NCI-H2107 (cell line): ENCODE measurements at places on chromosomes 2 and 18.

DNA sequence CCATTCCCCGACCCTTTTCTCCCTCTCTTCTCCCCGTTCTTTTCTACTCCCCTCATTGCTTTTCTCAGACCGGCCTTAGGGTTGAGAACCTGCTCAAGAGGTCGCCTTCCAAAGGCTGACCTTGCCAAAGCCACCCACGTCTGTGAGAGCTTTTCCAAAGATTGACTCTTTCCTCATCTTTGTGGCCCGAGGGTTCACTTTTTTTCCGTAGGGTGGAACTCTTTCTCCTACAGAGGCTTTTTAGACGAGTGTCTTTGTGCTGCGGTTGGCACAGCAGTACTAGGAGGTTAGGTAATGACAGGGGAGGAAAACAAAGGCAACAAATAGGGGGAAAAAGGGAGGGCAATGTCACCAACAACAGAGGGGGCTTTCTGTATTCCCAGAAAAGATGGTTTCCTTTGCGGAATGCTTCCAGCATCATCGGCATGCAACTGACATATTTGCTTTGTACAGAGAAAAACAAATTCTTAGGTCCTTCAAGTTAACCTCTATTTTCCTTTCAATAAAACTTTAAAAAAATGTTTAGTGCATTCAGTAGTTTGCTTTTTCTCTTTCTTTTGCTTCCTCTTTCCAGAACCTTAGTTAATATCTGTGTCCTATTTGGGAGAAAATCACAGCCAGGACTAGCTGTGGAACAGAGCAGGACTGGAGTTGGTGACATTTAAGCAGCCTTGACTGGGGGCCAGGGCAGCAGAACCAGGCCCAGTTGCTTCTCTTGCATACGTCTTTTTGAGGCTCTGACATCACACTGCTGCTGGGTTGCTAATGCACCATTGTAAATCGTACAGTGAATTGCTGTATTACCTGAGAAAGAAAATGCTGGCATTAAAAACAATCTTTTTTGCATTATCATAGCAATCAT, 188.1 kb upstream of the FANCL start:
- no peak for DNase-seq

DNA sequence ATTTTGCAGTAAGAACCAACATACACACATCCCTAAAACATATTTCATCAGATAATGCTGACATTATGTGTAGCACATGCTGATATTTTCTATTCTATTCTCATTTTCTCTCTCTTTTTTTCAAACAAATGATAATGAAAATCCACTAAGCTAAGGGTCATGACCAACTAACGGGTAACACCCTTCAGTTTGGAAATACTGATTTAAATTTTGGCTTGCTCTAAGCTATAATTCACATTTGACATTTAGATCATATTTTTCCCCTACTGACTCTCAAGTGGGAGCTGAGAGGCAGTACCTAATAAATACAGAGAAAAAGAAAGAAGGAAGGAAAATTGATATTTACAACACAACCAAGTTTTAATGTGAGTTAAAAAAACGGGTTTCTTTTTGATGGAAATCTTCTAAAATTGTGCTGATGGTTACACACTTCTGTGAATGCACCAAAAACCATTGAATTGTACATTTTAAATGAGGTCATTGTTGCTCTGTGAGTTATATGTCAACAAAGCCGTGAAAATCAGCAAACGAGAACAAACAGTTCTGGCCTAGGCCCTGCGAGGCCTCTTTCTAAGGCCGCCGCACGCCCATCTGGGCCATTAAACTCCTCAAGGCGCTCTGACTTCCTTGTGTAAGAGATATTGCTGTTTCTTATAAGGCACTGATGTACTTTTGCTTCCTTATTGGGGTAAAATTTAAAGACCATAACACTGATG, 124.2 kb downstream of the GALR1 start:
- no peak for DNase-seq

- no peak for DNase-seq
These were observed 250.9 kb downstream of the ICOS start for GRCh38 chr2:204187229-204188083.

DNA sequence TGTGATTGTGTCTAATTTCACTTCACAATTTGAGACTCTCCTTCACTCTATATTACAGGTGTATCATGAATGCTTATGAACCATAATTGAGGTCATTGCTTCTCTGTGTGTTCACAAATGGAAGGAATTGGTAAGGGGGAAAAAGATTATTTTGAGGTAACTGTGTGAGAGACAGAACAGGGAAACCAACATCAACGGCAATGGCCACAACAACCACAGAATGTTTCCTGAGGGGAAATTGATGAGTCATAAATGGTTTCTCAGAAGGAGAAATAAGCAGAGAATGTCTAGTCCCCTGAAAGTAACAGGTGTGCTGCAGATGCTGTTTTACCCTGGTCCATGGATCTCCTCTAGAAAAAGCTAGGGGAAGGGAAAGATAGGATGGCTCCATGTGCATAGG, 361.2 kb upstream of the GALNT5 start:
- no peak for DNase-seq

DNA sequence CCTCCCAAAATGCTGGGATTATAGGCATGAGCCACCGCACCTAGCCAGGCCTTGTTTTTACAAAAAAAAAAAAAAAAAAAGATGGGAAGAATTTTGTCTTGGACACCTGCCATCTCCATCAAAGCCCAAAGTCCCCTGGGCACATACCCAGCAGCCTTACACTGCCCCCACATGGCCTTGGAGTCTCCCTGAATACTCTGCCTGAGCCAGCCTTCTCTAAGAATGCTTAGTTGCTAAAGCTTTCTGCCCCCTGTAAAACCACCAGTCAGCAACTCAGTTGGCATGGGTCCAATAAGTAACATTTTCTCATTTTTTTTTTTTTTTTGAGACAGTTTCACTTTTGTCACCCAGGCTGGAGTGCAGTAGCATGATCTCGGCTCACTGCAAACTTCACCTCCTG, 40.6 kb downstream of the SPC25 start:
- no peak for DNase-seq

- DNase-seq: no peak
These were observed 117.6 kb downstream of the FAM124B start for GRCh38 chr2:224284134-224284946.
